EH (cell line): ENCODE measurements at places on chromosomes 3 and 15.

GRCh38 chr3:194906229-194906629 lies 220.5 kb downstream of the FAM43A start:
- peak; percentile 17 for DNase-seq

DNA sequence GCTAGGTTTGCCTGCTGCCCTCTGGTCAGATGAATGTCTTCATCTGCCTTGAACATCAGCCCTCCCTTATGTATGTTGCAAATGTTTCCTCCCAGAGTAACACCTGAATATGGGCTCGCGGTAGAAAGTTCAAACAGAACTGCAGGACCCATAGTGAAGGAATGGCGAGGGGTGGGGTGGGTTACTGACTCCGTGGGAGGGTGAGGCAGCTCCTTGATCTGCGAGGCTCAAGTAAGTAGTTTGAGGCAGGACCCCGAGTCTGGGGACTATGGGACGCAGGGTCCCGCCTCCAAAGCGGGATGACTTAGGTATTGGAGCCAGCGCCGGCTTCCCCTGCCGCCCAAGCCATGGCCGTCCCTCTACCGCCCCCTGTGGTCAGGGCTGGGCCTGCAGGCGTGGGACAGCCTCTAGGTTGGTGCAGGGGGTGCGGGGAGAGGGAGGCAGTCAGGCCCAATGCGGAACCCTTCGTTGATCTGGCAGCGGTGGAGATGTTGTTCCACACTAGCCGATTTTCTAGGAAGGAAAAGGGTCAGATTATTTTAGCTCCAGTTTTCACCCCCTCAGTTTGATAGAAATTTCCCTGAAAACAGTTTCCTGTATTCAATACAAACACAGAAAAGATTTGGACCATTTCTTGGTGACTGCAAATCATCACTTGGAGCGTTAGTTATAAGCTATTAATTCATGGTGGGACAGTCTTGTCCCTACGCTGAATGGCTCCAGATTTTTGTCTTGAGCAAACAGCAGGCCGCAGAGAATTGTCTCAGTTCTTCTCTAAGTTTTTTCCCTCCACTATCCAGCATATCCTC lies 72.3 kb downstream of the CORO2B start:
- peak; percentile 40 for DNase-seq

- DNase-seq, result peak; percentile 68
Measured at GRCh38 chr3:119148493-119149180, 2.7 kb downstream of the TEX55 start.

DNA sequence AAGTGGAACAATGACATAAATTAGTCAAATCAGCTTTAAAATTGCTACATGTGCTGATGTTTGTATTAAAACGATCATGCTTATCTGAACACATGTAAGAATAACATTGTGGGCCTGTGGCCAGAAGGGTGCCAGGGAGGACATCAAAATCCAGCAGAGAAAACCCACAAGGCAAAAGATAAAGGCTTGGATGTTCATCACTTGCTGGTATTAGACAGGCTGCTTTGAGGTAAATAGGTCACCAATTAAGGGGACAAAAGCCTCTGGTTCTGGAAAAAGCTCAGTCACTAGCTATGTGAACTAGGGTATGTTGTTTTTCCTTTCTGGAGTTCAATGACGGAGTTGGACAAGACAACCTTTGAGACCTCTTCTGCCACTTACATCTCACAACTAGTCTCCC lies 74.4 kb upstream of the TMEM108 start:
- no peak for DNase-seq

DNA sequence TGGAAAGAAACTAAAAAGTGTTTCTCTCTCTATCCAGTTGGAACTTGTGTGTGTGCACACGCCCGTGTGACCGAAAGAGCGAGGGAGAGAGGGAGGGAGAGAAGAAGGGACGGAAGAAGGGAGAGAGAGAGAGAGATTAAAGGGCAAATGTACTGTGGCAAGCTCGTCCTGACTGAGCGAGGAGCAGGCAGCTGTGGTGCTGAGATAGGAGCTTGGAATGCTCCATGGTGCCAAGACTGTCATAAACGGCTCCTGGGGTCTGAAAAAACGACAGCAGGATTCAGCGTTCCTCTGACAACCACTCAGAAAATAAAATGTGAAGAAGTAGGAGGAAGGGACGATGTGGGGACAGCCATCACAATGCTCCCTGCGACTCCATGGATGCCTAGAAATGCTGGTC lies 276.0 kb downstream of the SV2B start:
- no peak for DNase-seq

DNA sequence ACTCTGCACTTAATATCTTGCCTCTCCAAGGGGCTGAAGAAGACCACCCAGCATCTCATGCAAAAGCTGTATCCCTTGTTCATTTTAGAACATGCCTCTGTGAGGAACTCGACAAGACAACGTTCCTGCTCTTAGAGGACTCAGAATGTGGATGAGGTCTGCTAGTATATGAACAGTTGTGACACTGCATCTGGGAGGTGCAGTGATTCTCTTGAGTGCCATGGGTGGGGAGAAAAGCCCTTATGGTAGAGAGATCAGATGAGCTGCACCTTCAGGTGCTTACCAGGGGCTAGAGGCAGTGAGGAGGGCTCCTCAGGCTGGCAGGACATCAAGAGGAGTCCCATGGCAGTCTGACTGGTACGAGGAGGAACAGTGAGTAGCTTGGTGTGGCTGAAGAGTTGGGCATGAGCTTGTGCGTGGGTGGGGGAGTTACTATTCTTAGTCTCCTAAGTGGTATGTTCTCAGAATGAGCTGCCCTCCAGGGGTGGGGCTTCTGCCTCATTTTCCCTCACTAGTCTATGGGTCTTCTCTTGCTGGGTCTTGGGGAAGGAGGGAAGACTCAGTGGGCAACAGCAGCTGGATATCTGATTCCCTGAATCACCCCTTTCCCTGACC lies 56.7 kb upstream of the ATP2B2 start:
- no peak for DNase-seq
